Endothelial cell of umbilical vein (primary cell): ENCODE measurements at places on chromosomes 7 and 10.

GRCh38 chr10:35369049-35369611 lies 32.8 kb downstream of the CCNY start:
- DNase-seq, result peak; percentile 46
- H3K27me3 ChIP-seq, result no peaks in the 10 kb centered on the region
- no peaks in the 10 kb centered on the region for H3K36me3 ChIP-seq
- peaks cover 37% of the 10 kb centered on the region for H3K4me1 ChIP-seq

- peaks cover 33% of the 10 kb centered on the region for H3K4me1 ChIP-seq
- H3K4me3 ChIP-seq, result no peak overlapping the region
- H3K36me3 ChIP-seq, result no peaks in the 10 kb centered on the region
- no peaks in the 10 kb centered on the region for H3K27me3 ChIP-seq
These were observed 12.5 kb downstream of the ZNF365 start for GRCh38 chr10:62386356-62387320.

DNA sequence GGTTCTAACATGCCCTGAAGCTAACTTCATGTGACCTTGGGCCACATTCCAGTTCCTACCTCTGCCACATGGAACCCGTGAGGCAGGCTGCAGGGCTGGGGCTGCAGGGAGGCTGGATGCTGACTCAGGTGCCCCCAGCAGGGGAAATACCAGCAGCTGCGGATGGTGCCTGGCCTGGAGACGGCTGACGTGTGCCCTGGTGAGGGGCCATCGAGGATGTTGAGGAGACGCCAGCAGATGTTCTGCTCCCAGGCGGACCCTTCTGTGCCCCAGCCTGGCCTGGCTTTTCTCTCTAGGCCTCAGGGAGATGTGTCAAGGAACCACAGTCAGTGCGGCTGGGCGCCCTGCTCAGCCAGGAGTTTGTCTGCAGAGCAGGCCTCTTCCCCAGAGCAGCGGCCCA lies 8.8 kb downstream of the BAG3 start:
- no peak for DNase-seq
- H3K27me3 ChIP-seq, result no peaks in the 10 kb centered on the region
- H3K4me3 ChIP-seq, result no peak overlapping the region

GRCh38 chr7:10740805-10741204 lies 232.9 kb upstream of the PHF14 start:
- no peaks in the 10 kb centered on the region for H3K4me1 ChIP-seq
- no peak overlapping the region for H3K27ac ChIP-seq
- H3K4me3 ChIP-seq, result no peak overlapping the region
- no peak for DNase-seq

DNA sequence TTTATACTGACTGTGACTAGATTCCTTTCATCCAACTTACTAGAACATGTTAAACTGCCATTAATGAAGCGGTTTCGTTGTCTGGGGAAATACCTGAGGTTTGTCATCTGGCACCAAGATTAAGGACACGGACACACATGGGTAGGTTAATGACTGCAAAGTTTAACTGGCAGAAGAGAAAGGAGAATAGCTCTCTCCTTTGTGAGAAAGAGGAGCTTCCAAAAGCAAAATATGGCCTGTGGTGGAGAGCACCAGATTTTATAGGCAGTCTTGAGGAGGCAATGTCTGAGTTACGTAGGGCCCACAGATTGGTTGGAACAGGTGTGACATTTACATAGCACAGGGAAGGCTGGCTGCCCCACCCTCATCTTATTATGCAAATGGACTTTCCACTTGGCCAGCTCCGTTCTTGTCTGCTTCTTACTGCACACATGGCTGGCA lies 1193.0 kb upstream of the CELF2 start:
- DNase-seq, result no peak
- H3K4me3 ChIP-seq, result no peak overlapping the region
- no peak overlapping the region for H3K27ac ChIP-seq

GRCh38 chr10:72145657-72146056 lies 57.3 kb upstream of the SPOCK2 start:
- no peak for DNase-seq
- H3K27ac ChIP-seq, result no peak overlapping the region
- H3K27me3 ChIP-seq, result no peaks in the 10 kb centered on the region
- H3K4me1 ChIP-seq, result no peaks in the 10 kb centered on the region
- no peaks in the 10 kb centered on the region for H3K36me3 ChIP-seq
- no peak overlapping the region for H3K4me3 ChIP-seq

- peaks cover 10% of the 10 kb centered on the region for H3K4me1 ChIP-seq
- peaks cover 95% of the 10 kb centered on the region for H3K27me3 ChIP-seq
- H3K36me3 ChIP-seq, result no peaks in the 10 kb centered on the region
- DNase-seq, result no peak
These were observed 2.5 kb downstream of the VAX1 start for GRCh38 chr10:117135480-117136140.
